ENCODE measurements at places on chromosomes 7 and 10.

DNA sequence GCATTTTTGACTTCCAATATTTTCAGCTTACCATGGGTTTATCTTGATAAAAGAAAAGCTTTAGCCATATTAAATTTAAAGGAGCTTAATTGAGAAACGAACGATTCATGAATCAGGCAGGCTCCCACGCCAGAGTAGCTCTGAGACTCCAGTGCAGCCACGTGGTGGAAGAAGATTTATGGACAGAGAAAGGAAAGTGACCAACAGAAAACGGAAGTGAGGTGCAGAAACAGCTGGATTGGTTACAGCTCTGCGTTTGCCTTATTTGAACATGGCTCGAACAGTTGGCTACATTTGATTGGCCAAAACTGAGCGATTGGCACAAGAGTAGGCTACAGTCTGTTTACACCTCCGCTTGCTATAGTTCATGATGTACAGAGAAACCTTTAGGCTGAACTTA lies 395.4 kb downstream of the GATA3 start:
- DNase-seq = no peak

- no peak for DNase-seq
Observed at GRCh38 chr7:101699881-101700823, 71.1 kb upstream of the MYL10 start.

DNA sequence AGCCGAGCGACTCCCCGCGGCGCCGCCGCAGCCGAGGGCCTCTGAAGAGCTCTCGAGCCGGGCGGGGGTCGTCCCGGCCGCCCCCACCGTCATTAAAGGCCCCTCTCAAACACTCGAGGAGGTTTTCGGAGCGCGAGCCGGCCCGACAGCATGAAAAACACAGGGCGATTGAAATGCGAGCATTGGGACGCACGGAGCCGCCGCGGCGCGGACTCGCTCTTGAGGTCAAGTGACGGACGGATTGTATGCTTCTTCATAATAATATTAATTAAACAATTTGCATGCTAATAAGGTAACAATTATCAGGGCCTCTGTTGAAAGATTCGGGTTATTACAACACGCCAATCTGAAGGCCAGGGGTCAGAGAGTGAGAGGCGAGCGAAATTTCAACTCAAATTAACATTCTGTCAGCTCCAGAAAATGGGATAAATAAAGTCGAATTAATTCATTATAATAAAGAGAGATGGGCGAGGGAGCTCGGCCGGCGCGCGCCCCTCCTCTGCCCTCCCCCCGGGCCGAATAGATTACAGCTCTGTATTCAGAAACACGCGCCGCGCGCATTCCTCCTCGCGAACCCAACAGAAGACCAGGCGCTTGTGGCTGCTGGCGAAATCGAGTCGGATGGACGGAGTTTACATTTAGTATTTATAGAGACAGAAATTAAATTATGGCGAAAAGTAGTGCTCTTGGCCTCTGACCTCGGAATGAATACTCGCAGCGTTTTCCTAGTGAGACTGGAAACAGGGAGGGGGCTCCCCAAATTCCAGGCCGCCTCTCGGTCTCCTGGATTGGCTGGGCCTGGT lies 2.1 kb upstream of the UNCX start:
- no peak for DNase-seq

DNA sequence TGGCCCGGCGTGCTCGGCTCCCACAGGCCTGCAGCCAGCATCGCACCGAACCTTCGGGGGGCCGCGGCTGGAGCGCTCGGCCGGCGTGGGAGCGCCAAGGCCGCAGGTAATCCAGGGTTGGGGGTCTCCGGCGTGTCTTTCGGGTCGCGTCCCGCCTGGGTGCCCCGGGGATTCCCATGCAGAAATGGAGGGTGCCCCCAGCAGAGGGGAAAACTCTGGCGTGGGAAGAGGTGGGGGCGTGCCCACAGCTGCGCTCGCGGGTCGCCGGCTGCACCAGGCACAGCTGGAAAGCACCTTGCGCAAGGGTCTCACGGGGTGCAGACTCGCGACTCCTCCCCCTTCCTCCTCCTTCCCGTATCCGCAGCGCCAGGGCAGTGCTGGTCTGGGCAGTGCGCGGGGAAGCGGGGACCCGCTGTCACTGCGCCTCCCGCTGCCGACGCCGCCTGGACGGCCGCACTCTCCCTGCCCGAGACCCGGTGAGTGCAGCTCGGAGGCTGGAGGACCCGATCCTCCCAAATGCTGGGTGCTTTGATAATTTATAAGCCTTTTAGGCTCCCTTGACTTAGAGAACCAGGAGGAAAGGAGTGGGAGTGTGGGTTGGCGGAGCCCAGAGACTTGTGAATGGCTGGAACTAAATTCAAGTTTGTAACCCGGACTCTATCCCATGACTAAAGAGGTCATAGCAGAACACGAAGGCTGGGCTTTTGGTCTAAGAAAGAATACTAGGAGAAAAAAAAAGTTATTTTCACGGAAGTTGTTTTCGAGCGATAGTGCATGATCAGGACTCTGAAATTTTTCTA lies 489 bp downstream of the MAP3K8 start:
- DNase-seq = no peak

DNA sequence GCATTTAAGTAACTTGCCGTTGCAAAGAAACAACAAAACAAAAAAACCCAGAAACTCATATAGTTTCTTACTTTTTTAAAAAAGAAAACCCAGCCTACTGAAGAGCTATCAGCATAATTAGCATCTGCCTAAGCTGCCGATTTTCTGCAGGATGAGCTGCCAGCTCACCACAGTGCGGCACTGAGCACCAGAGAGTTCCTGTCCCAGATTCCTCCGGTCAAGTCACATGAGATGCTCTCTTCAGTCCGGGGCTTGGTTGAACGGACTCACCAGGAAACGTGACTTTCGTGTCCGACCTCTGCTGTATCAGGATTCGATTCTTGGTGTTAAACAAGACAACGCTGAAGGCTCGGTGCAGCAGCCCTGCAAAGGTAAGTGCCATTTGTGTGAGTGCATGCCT lies 3.2 kb downstream of the IDI2 start:
- no peak for DNase-seq

DNA sequence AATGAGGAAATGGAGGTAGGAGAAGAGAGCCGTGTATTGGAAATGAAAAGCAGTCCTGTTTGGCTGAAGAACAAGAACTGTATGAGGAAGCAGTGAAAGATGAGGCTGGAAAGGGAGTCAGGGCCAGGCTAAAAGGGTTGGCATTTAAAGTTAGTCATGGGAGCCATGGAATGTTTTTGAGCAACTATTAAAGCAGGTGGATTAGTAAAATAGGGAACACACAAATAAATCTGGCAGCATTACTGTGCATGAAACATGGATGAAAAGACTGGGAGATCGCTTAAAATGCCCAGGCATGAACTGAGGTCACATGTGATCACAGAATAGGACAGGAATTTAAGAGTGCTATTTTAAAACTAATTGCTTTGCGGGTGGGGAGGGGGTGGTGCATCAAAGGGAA lies 1.4 kb upstream of the IFRD1 start:
- DNase-seq = no peak

DNA sequence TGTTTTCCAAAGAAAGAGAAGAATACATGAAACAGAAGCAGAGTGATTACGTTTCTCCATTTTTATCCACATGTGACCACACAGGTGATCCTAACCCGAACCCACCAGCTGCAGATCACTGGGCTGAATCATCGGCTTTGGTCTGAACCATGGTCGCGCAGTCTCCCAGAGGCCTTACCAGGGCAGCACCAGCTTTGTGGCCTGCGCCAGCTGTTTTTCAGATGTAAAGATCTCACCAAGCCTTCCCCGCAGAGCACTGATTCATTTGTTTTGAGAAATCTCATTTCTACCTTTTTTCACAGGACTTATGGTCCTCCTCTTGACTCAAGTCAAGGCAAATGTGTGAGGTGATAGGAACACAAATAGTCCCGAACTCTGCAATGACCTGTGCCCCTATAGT lies 207.0 kb upstream of the PPP2R2D start:
- DNase-seq = no peak

- DNase-seq = no peak
Observed at GRCh38 chr7:105279688-105280007, 109.1 kb downstream of the SRPK2 start.

DNA sequence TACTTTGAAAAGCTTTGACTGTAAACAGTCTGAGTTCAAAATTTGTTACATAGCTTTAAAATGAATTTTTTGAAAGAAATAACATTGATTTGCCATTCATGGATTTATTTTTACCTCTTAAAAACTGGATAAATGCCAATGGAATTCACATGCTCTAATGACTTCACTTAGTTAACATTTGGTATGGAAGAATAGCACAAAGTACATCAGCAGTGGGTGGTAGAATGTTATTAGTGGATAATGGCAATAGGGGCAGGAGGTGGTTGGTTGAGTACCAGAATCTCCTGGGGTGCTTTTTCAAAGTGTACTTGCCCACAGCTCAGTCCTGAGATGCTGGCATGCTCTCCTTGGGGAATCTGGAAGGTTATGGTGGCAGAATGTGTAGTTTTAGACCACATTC lies 4.7 kb downstream of the PPP1R9A start:
- DNase-seq = no peak

GRCh38 chr7:6409944-6410693 lies 37.6 kb downstream of the DAGLB start:
- DNase-seq = no peak

DNA sequence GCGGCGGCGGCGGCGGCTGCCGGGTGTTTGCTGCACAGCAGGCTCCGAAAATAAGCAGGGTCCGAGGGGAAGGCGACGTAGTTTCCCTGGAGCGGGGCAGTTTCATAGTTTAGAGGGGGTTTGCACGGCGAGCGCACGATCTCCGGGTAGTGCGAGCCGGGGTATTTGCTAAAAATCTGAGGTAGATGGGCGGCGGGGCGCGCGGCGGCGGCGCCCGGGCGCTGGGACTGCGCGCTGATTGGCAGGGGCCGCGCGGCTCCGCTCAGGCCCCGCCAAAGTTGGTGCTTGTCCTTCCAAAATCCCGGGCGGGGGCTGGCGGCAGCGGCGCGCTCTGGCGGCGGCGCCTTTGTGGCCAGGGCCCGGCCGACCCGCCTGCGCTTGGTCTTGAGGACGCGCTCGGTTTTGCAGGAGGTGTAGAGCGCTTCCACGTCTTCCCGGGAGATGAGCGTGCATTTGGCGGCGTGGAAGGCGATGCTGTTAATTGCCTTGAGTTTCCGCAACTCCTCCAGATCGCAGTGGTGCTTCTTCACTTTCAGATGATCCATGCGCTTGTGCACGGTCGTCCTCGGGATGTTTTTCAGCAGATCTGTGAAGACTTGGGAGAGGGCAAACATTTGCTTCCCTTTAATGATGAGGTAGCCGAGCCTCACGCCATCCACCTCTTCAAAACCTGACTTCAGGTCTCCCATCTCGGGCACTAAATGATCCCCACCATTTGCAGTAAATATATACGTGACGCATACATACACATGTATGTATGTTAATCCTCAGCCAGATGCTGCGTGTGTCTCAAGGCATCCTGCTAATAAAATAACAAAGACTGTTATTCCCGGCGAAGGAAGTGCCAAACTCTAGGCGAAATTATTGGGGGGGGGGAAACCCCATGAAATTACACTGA lies 8.1 kb downstream of the SKIDA1 start:
- DNase-seq = no peak

GRCh38 chr10:22434521-22434920 lies 89.2 kb downstream of the SPAG6 start:
- no peak for DNase-seq

DNA sequence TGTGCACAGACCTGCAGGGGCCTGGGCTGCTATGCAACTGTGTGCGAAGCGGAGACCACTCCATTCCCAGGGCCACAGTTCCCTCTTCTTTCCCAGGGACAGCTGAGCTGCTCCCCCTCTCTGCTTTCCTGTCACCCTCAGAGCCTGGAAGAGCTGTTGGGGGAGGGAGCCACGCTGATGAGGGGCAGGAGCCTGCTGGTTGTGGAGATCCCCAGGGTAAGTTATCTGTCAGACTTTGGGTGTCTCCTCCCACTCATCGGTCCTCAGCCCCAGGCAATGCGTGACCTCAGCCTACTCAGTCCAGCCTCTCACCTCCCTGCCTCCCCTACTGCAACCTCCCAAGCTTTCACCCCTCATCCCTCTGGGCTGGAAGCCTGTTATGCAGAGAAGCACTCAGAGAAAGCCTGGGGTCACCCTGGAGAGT lies 53.5 kb downstream of the ZNF467 start:
- DNase-seq = no peak

- no peak for DNase-seq
Observed at GRCh38 chr7:141167381-141167964, 93.6 kb downstream of the TMEM178B start.

DNA sequence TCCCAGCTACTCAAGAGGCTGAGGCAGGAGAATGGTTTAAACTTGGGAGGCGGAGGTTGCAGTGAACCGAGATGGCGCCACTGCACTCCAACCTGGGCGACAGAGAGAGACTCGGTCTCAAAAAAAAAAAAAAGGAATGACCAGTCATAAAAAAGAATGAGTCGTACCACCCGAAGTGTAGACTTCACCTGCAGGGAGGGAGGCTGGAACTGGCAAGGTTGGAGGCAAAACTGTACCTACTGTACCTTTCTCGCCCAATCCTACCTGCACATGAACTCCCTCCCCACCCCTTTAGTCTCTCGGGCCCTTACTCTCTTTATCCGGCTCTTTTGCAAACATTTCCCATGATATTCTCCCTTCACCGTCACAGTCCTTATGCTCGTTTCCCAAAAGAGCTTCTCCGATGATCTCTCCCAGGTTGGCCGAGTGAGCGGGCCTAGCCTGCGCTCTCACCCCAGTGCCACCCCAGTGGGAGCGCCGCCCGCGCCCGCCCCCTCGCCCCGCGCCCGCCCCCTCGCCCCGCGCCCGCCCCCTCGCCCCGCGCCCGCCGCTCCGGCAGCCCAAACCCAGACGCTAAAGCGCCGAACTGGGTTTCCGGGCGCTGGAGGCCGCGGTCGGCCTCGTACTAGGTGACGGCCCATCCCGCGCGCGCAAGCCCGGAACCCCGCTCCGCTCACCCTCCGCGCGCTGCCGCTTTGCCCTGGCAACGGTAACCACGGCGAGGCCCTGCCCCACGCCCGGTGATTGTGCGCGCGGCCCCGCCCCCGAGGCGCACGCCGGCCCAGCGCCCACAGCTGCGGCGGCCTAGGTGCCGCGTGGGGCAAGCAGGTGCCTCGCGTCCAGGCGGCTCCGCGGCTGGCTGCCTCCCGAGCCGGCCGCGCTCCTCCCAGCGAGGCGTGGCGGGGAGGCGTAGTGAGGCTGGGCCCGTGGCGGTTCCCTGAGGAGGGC lies at the start of gene SMKR1:
Gene SMKR1 (plus strand): TSS at position 772 of the 948 bp plus-strand sequence. CDS start 294 bp downstream, outside the sequence.
- no peak for DNase-seq

- no peak for DNase-seq
Observed at GRCh38 chr7:101676956-101677355, 47.9 kb upstream of the MYL10 start.

All from NCI-H187 treated with DMSO at 0.1 percent for 48 hours (cell line).